ENCODE measurements at places on chromosomes 3 and 15. TPM values are rescaled to one million over a fixed set of nuclear protein-coding genes. Genes with fewer than 3 reads are reported as not detected.

GRCh38 chr3:136750897-136751315 lies 1.3 kb downstream of the STAG1 start:
- DNase-seq = no peak

GRCh38 chr3:194929578-194929960 lies 243.9 kb downstream of the FAM43A start:
- DNase-seq = no peak

DNA sequence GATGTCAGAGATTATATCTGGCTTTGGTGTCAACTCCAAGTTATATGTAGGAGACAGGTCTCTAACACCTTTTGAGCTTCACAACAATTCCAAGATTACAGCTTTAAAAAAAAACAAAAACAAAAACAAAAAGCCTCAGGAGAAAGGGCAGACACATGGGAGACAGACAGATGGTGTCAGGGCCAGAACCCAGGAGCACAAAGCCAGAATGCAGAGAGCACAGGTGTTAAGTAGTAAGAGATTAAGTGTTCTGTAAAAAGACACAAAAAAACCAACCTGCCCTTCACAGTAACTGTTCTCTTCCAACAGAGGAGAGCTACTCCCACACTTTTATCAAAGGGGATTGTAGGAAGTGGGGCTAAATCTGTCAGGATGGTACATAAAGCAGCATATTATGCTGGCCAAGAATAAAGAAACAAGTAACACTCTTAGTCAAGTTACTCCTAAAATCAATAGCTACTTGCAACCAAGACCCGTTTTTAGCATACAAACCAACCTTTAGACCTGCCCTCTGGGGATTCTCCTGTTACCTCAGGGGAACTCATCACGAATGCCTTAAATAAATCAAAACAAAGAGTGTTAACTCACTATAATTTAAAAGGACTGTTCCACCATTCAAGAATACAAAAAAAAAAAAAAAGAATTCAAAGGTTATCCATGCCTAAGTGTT lies 5.9 kb downstream of the CPEB1 start:
- DNase-seq = no peak

- DNase-seq = no peak
These were observed 55.9 kb upstream of the NR2C2 start for GRCh38 chr3:14891135-14892132.

GRCh38 chr3:129504471-129505100 lies 23.9 kb upstream of the RHO start:
- no peak for DNase-seq

DNA sequence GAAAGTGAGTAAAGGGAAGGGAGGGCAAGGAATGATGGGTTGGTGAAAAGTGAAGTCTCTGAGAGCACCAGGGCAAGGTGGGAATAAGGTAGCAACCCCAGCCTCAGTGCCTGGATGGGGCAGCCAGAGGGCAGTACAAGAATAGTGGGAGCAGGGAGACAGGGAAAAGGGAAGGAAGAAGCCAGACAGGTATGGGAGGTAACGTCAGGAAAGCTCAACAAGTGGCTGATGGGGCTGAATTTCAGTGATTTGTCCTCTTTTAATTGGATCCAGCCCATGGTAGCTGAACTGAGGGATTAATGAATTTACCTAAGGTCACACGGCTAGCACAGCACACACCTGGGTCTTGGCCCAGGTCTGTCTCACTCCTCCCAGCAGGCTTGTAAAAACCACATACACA lies 12.6 kb downstream of the RORA start:
- DNase-seq = no peak

- DNase-seq = no peak
These were observed 179.4 kb upstream of the DPH6 start for GRCh38 chr15:35725353-35725752.

DNA sequence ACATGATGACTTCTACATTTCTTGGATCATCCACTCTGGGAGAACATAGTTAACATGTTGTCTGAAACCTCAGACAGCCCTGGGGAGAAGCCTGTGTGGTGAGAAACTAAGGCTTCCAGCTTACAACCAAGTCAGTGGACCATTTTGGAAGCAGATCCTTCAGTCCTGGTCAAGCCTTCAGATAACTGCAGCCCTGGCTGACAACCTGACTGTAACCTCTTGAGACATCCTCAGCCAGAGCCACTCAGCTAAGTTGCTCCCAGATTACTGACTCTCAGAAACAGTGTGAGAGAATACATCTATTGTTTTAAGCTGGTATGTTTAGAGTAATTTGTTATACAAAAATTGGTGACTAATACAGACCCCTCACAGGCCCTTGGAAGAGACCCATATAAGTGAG lies 50.9 kb upstream of the KPNA4 start:
- DNase-seq = no peak

SPINK8 gene
- not detected for total RNA-seq

BCL2A1 gene
- 8.1 TPM for total RNA-seq

STAC gene
- 32.6 TPM for total RNA-seq

DNA sequence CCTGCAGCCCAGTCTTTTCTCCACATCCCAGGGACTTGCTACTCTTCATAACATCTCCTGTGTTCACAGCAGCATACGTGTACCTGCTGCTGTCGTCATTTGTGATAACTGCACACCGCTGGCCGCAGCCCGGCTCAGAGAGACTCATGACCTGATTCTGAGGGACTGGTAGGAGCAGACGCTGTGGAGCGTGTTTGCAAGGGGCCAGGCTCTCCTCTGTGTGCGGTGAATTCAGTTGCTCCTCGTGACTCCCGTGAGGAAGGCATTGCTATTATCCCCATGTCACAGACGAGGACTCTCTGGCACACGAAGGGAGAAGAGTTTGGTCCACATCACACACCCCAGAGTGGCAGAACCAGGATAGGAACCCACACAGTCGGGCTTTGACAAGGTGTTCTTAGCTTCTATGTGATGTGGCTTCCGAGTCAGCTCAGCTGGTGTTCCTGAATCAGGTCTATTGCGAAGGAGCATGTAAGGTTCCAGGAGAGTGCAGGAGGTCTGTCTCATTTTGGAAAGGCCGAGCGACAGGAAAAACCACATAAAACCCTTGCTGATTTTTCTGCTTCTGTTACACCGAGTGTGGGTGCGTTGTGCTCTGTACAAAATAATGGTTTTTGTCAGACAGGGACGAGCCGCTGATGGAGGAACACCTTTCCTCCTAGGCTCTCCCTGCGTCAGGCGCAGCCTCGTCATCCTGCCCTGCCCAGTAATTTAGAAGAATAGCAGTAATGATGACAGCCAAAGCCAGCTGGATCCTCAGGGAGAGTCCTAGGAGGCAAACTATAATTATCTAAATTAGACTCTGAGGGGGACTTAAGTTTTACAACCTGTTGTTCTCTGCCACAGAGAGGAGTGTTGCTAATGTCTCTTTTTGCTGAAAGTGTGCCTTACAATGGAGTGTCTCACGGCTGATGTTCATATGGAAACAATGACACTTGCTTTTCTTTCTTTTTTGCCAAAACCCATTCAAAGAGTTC lies 157.5 kb upstream of the RGMA start:
- DNase-seq = no peak

- DNase-seq = no peak
These were observed 73.8 kb downstream of the MFSD1 start for GRCh38 chr3:158875700-158876099.

DNA sequence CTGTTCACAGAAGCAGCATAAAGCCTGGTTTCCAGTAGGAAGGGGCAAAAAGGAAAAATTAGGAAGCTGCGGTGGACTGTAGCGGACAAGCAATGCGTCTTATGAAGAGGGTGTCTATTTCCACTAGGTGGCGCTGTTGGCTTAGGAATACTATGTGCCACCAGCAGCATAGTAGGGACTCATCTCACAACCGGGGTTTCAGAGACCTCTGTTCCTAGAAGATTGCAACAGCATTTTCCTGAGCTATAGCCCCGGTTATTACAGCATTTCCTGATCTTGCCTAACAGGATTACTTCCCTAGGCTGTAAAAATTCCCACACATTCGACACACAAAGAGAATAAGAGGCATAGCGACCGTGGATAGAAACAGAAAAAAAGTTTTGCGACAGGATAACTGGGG lies 683.0 kb downstream of the TBL1XR1 start:
- DNase-seq = no peak

MTMR10 gene
- total RNA-seq = 41.5 TPM

DNA sequence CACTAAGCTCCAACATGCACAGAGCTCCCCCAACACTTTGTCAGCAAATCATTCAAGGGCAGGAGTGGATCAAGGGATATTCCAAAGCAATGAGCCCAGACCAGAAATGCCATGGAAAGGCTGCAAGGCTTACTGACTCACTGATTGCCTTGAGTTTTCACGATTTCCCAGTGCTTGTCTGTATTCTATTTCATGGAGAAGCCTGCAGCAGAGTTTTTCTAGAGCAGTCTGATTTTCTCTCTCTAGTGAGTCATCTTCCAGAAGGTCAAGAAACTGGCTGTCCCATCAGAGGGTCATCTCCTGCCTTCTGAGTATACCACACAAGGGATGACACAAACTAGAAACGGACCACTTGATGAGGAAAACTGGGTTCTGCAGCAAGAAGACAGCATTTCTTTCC lies 16.5 kb downstream of the LMCD1 start:
- no peak for DNase-seq

GRCh38 chr3:82685761-82686160 lies 924.3 kb upstream of the GBE1 start:
- DNase-seq = no peak

DNA sequence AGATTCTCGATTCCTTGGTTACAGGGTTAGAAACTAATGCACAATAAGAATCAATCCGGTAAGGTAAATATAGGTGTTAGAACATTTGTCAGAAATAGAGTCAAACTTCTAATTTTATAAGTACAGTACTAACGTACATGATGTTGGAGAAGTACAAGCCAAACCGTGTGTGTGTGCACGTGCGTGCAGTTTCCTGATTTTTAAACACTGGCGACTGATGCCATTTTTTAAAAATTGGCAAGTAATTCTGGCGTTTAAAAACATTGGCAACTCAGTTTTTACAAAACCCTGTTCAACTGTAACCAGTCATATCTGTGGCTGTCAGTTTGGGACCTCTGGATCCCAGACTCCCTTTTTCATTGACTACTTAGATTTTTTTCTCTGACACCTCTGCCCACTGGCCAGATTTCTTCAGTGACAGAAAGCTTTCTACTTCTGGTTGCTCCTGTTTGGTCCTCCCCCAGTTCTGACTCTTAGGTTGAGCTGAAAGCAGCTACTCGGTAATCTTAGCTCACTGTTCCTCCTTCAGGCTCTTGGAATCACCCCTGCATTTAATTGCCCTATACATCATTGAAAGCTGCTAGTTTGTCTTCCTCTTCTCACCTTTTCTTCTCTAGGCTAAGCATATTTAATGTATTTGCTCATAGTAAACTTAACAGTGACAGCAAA lies 843 bp downstream of the ATG7 start:
- DNase-seq = no peak

GRCh38 chr15:87228460-87228859 lies 1028.1 kb downstream of the NTRK3 start:
- peak; percentile 29 for DNase-seq

DNA sequence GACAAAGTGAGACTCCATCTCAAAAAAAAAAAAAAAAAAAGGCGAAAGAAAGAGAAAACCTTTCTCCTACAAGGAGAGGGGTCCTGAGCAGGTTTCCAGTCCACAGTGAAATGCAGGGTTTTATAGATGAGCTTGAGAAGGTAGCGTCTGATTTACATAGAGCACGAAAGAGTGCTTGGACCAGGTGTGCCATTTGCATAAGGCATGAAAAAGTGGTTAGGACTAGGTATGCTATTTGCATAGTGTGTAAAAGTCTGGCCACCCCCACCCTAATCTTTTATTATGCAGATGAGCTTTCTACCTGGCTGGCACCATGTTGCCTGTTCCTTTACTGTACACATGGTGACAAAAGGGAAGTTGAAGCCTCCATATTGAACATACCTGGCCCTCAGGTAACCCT lies 13.6 kb upstream of the RNU6-1 start:
- DNase-seq = no peak

P2RY12 gene
- 0.21 TPM for total RNA-seq

GRCh38 chr15:80944818-80945217 lies 44.8 kb downstream of the MESD start:
- DNase-seq = no peak

DNA sequence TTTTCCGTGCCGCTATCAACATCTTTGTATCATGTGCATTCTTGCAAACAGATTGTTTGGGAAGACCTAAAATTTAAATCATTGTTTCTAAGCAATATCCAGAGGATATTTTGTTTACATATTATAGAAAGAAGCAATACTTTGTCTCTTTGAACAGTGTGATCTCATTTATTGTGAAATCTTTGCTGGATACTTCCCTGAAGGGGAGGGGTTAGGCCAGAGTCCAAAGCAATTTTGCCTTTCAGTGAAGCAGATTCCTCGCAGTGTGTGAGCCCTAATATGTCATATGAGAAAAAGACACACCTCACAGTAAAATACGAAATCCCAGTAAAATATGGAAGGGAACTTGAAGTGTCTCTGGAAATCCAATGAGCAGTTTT lies 158.7 kb upstream of the SLCO3A1 start:
- DNase-seq = peak; percentile 84

DNA sequence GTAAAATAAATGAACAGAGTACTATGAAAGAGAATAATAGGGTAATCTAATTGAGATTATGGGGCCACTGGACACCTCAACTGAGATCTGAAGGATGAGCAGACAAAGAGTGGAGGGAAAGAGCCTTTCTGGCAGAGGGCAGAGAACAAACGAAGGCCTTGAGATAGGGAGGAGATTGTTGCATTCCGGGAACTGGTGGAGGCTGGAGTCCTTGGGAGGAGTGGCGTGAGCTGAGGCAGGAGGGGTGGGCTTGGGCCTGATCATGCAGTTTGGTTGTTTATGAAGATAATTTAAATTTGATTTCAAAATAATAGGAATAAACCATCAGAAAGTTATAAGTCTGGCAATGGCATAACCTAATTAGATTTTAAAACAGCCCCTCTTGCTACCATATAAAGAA lies 59.5 kb upstream of the GALNT15 start:
- no peak for DNase-seq

FRMD5 gene
- 1.1 TPM for total RNA-seq

DNA sequence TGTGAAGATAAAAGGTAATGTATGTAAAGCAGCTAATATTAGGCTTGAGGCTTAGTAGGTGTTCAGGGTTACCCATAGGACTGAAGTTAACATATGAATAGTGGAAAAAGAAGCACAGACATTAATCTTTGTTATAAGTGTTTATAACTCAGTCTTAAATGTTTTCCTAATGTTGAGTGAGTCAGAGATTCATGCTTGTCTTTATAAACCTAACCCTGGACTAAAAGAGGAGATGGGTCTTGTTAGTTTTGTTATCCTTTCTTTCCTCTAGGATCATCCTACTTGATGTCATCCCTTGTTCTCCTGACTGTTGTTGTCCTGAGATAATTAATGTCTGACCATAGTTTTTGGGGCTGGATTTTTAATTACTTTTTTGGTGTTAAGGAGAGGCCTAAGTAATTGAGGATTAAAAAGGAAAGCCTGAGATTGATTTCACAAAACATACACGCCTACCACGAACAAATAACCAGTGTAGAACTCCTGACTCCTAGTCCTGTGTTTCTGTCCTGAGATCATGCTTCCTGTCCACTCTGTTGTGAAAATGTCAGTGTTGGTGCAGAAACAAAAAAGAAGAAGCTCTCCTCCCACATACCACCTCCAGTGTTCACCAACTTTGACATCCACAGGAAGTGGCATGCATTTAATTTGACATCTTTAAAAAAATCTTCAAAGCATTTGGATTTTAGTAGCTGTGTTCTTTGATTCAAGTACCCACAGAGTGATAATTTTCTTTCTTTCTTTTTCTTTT lies 8.4 kb downstream of the MITF start:
- DNase-seq = no peak

CCR3 gene
- total RNA-seq = 0.51 TPM

PLIN1 gene
- not detected for total RNA-seq

All from tongue (tissue), 3 donors.